ENCODE measurements at places on chromosomes 11 and 22.

- no peak for DNase-seq
These were observed 94.9 kb downstream of the LARGE2 start for GRCh38 chr11:46017341-46017740.

DNA sequence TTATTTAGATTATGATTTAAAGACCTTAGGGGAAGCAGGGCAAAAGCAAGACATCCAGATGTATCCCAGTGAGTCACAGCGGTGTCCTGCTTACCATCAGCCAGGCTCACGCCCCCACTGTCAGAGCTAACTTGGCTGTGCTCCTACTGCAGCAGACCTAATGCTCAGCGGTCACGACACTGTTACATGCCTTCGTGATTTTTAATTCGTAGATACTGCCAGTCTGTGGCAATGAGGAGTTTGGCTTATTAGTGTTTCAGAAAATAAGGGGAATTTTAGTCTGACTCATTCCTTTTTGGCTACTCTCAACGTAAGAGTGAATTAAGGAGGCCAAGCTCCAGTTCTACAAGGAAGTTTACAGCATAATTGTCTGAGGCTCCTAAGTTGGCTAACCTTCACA lies 22.7 kb downstream of the EFCAB6 start:
- DNase-seq, result no peak

GRCh38 chr11:58786693-58787092 lies 55.0 kb upstream of the GLYAT start:
- no peak for DNase-seq

- no peak for DNase-seq
These were observed 32.8 kb downstream of the ARHGAP20 start for GRCh38 chr11:110679323-110679975.

GRCh38 chr11:33916736-33917135 lies 24.9 kb upstream of the LMO2 start:
- DNase-seq, result no peak

- DNase-seq, result no peak
These were observed 166.2 kb downstream of the PGR start for GRCh38 chr11:100963375-100963774.

- no peak for DNase-seq
These were observed 25.9 kb downstream of the OR51E2 start for GRCh38 chr11:4671741-4672140.

- DNase-seq, result no peak
These were observed 236.1 kb downstream of the MIAT start for GRCh38 chr22:26893173-26894110.

DNA sequence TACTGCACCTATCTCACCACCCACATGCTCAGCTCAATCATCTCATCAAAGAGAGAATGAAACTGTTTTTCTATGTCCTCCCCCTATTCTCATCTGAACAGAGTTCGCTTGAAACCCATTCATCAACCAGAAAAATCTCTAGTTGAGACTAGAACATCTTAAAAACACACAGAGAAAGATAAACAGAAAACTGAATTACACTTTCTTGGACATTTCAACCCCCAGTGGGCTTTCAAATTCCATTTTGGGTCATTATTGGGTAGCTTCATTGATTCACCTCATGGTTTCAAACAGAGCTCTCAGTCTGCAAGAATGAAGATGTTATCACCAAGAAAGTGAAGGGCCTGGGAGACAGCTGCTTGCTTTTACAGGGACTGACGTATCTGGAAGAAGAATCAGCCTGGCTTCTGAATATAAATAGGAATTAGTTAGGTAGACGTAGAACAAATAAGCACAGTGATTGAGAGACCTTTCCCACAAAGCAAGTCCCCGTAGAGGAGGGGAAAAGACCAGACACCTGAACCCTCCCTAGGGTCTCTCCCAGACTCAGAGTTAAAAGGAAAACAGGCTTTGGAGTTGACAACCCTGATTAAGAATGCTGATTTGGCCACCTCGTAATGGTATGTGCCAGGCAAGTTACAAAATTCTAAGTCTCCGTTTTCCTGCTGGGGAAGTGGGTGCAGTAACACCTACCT lies 155.7 kb downstream of the BBOX1 start:
- no peak for DNase-seq

DNA sequence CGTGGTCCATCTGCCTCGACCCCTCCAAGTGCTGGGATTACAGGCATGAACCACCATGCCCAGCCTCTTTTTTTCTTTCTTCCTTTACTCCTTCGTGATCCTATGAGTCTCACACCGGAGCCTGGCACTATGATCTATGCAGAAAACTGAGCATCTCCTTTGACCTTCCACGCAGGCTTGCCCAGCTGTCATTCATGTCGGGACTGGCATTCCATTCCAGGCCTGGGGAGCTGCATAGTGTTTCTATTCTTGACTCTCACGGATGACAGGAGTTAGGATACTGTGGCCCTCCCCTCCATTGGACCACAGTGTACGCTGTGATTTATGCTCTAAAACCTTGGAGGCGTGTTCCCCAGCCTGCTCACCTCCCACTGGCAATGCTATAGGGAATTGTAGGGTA lies 611.8 kb downstream of the BRD1 start:
- no peak for DNase-seq

GRCh38 chr22:47018010-47018910 lies 255.8 kb downstream of the TBC1D22A start:
- no peak for DNase-seq

Data from LNCaP clone FGC (cell line).